NCI-H526 treated with DMSO at 0.1 percent for 48 hours (cell line): ENCODE measurements at places on chromosomes 1 and 21.

- DNase-seq: peak; percentile 52
Measured at GRCh38 chr1:245155272-245156040, 671 bp downstream of the KIF26B start.

DNA sequence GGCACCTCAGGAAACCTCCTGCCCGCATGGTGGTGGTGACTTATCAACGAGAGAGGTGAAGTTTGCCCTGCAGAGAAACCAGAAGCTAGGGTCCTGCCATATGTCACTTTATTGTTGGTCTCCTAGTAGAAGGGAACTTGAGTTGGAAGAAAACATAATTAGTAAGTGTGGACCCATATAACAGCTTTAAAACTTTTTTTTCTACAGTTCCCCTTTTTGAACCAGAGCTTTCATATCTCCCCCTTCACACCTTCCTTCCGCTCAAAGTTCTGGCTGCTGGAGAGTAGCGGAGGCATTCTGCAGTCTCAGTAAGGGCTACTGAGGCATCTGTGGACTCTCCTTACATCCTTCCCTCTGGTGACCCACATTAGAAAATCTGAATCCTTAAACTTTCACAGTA is 48.9 kb downstream of the PHC2 start:
- DNase-seq: no peak

DNA sequence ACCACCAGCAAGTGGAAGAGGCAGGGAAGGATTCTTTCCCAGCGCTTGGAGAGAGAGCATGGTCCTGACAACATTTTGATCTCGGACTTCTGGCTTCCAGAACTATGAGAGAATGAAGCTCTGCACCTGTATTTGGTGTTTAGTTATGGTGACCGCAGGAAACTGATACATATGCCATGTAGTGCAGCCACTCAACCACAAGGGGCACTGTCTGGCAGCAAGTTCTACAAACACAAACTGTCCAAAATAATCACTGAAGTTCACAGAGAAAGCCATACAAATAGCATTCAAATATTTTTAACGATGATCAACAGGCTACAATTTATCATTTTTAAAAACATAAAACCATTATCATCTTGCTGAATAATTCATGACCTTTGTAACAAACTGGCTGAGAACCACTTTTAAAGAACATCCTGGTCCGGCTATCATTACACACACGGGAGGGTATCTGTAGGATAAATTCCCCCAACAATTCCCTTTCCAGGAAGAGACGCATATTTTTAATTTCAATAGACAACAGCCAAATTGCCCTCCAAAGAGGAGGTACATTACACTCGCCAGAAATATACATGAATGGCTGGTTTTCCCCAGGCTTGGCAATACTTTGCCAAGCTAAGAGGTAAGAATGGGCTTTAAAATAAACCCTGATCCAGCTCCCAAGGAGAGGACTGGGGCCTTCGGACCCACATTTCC is 9.2 kb upstream of the CBR3 start:
- peak; percentile 14 for DNase-seq

- no peak for DNase-seq
Measured at GRCh38 chr21:43281661-43282357, 113.0 kb downstream of the CRYAA start.

GRCh38 chr1:7265771-7266371 is 480.6 kb downstream of the CAMTA1 start:
- DNase-seq: peak; percentile 83

DNA sequence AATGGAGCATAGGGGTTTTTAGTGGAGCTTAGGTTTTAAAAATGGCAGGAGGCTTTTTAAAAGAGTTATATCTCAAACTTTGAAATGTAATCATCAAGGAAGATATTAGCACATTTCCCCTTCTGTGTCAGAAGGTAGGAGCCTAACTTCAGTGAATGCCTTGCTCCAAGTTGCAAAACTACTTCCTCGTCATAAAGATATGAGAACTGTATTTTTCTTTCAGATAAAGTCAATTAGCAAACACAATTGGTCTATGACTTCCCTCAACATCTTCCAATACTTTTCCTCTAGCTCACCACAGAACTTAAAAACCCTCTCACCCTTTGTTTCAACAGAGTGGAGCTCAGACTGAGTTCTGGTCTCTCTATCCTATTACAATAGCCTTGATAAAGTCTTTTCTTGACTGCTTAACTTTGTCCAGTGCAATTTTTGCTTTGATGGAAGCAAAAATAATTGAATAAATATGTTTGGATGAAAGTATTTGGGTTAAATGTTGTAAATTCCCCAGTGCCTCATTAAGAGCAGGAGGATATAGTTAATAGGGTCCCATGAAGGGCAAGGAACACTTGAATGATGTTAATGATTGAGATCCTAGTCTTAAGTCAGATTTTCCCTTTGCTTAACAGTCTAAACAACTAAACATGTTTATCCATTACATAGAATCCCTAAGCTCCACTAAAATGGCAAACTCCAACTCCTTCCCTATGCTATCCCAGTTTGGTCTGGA is 58.9 kb downstream of the TNFSF18 start:
- no peak for DNase-seq
